ENCODE measurements at places on chromosomes 1 and 21. TPM values are rescaled to one million over a fixed set of nuclear protein-coding genes. Genes with fewer than 3 reads are reported as not detected.

- no peak for DNase-seq
Observed at GRCh38 chr1:210262167-210262896, 29.7 kb downstream of the SERTAD4 start.

- DNase-seq = no peak
Observed at GRCh38 chr21:44492567-44493385, 37.5 kb downstream of the LRRC3 start.

GRCh38 chr1:192959657-192960186 is 99.4 kb downstream of the UCHL5 start:
- no peak for DNase-seq

GRCh38 chr1:156076609-156077429 is 5.4 kb downstream of the MEX3A start:
- no peak for DNase-seq

GRCh38 chr1:70934194-70934961 is 113.2 kb downstream of the PTGER3 start:
- DNase-seq = no peak

DNA sequence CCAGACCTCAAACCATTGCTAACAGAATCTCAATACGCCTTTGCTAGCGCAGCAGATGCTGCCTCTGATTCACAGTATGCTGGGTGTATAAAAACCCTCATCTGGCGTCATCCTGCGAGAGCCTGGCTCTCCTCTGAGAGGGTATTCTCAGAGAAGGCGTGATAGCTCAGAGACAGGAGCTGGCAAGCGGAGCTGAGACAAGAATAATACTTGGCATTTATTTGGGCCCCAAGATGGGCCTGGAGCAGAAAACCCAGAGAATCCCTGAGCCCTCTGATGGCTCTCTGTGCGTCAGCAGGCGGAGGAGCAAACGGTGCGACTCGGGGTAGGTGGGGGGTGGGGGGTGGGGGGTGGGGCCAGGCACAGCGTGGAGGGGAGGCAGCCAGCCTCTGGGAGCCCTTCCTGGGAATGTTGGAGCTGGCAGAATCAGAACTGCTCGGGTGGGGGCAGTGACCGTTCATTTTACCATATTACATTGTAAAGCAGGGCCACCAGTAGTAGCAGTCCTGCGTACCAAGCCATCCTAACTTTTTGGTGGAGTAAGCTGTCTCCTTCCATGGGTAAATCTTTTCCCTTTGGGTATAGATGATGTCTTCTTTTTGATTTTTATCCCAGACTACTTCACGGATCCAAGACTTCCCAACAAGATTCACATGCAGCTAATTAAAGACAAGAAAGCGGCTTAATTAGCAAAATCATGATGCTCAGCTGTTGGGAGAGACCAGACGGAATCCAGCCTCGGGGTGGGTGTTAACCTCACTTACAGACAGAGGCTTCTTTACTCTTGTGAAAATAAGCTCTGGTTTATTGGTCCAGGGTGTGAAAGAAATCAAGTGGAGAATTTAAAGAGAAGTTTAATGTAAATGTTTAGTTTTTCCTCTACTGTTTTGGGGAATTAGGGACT is 7.1 kb downstream of the RIIAD1 start:
- no peak for DNase-seq

- DNase-seq = no peak
Observed at GRCh38 chr1:246283771-246284410, 223.2 kb downstream of the SMYD3 start.

DNA sequence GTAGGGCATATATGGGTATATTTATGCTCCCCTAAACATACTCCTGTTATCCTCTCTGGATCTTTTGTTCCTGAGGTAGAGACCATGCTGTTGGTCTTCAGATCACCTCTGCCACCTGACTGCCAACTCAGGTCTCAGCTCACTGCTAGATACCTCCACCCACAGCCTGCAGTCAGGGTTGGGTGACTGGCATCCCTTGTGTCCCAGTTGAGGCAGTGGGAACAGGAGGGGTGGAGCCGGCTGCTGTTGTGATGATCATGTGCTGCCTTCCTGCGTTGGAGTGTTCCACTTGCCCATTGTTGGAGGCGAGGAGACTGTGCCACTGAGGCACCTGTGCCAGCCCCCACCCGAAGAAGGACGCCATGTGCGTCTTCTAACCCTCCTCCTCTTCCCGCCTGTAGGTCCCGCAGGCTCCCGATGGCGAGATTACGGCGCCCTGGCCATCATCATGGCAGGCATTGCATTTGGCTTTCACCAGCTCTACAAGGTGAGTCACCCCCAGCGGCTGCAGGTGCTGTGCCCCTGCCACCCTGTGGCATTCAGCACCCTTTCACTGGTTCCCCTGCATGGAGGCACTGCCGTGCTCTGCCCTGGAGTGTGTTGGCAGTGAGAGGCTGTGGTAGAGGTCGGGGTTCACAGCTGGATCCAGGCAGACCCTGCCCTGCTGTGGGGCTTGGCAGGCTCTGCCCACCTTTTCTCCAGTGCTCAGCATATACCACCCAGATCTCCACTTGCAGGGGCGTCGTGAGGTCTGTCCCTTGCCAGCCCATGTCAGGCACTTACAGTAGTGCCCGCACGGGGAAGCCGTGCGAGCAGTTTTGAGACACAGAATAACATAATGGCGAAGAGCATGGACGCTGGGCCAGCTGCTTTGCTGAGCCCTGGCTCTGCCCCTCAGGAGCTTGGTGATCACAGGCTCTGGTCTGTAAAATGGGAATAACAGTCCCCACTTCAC is 143.5 kb downstream of the PEX14 start:
- DNase-seq = no peak

- DNase-seq = no peak
Observed at GRCh38 chr1:78549891-78550290, 59.1 kb downstream of the PTGFR start.

GRCh38 chr21:41360072-41360821 is 1.6 kb upstream of the MX2 start:
- DNase-seq = peak; percentile 48

DNA sequence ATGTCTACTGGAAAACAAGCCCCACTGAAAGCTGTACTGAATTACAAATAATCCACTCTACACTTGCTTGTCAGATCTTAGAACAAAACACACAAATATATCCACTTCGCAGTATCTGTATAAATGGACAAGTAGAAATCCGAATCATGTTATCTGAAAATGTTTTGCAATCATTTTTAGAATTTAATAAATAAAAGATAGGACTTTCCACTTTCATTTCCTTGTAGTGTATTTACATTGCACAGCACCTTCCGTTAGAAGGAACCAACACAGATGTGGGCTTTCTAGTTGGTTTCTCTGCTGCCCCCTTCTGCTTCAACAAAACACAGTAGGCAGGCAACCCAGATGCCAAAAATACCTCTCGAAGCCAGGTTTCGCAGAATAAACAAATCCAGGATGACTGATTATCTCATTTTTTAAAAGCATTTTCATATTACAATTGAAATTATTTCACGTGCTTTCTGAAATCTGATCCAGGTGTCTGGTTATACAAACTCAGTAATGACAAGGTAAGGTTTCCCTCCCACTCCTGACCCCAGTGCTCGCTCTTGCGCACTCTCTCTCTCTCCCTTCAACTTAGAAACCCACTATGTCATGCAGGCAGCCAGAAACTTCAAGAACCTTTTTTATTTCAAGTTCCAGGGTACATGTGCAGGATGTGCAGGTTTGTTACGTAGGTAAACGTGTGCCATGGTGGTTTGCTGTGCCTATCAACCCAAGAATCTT is 389.9 kb downstream of the SMYD3 start:
- peak; percentile 51 for DNase-seq

GRCh38 chr1:28933277-28933676 is 18.9 kb downstream of the EPB41 start:
- DNase-seq = no peak

- peak; percentile 71 for DNase-seq
Observed at GRCh38 chr1:237851210-237851845, 39.4 kb downstream of the ZP4 start.

GRCh38 chr1:105373681-105374080 is 1624.0 kb downstream of the AMY1C start:
- no peak for DNase-seq

- no peak for DNase-seq
Observed at GRCh38 chr1:154481053-154481452, 21.0 kb upstream of the TDRD10 start.

DNA sequence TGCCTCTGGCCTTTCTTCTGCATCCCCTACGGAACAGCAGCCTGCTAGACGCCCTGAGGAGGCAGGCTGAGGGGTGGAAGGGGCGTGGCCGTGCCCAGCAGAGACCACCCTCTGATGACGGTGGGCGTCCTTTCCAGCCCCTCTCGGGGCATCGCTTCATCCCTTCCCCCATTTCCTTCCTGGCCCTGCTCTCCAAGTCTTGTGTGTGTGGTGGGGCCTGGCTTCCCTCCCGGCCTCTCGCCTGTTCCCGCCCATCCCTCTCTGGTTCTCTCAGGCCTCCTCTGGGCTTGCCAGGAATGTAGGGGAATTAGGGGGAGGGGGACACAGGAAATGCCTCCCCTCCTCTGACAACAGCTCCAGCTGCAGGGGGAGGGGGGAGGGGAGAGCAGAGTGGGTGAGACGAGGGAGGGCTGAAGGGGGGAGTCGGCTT is 51.1 kb downstream of the SKI start:
- DNase-seq = no peak

GRCh38 chr1:180881806-180882509 is 30.7 kb upstream of the KIAA1614 start:
- peak; percentile 34 for DNase-seq

DNA sequence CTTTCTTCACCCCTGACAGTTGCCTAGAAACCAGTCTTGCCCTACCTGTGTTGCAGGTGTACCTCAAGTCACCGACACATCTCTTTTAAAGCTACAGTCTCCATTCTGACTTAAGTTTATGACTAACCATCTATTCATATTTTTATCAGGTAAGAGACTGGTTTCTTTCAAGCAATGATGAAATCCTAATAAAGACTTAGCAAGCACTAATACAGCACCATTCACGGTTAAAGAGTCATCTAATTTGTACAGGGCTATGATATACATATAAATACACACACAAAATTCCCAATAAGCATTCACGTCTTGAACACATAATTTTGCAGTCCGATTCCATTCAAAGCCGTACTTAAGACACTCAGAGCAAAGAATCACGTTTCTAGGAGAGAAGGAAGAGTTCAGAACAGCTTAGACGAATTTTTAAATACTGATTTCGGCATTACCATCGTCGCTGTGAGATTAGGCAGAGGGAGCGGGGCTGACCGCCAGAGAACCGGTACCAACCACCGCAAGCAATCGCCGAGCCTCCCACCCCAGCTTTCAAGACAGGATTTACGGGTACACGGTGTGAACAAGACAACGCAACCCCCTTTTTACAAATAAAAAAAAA is 943 bp downstream of the ERRFI1 start:
- peak; percentile 70 for DNase-seq

- DNase-seq = peak; percentile 7
Observed at GRCh38 chr21:17742181-17742580, 77.0 kb downstream of the C21orf91 start.

GRCh38 chr21:17045214-17045853 is 467.5 kb upstream of the CXADR start:
- peak; percentile 32 for DNase-seq

GRCh38 chr1:13794231-13795187 is 94.5 kb downstream of the PRDM2 start:
- DNase-seq = no peak

GRCh38 chr1:235079443-235080296 is 49.0 kb downstream of the TOMM20 start:
- DNase-seq = peak; percentile 93

DNA sequence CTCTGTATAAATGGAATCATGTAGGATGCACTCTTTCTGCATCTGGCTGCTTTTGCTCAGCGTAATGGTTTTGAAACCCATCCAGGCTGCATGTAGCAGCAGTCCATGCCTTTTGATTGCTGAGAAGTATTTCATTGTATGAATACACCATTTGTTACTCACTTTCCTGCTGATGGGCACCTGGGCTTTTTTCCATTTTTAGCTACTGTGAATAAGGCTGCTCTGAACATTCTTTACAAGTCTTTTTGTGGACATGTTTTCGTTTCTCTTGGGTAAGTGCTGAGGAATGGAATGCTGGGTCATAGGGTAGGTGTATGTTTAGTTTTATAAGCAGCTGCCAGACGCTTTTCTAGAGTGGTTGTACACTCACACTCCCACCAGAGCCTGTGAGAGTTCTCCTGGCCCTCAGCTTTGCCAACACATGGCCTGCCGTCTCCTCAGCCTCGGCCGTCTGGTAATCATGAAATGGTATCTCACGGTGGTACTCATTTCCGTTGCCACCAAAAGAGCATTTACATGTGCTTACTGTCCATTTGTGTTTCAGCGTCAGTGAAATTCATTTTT is 22.7 kb downstream of the SLX9 start:
- DNase-seq = no peak

DNA sequence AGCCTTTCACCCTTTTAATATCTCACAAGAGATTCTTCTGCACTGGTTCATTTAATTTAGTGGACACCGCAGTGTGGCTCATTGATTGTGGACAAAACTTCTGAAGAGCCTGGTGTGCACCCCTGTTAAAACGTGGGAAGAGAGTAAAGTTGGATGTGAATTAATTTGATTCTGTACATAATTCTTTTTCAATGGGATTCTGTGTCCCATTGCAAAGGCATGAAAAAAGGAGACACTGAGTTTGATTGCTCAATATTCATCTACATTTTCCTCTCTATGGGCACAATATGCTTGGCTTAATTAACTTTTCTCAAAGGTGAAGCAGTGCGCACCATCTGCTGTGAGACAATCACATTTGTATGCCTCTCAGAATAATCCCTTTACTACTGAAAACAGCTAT is 95.1 kb downstream of the BARHL2 start:
- no peak for DNase-seq

Gene RABIF
- total RNA-seq = 5.9 TPM

Gene MRPS14
- total RNA-seq = 18.7 TPM

Gene KCNJ6
- not detected for total RNA-seq

Gene MCOLN2
- total RNA-seq = not detected

Gene KDF1
- total RNA-seq = 47.1 TPM

Gene OR2T33
- not detected for total RNA-seq

Gene TRPM2
- total RNA-seq = 0.60 TPM

Gene TRAF3IP3
- not detected for total RNA-seq

Gene SLAMF9
- total RNA-seq = not detected

Gene FCGR1A
- total RNA-seq = not detected

Gene HEYL
- 0.05 TPM for total RNA-seq

Gene IRF6
- 30.2 TPM for total RNA-seq

Gene UBE2U
- total RNA-seq = not detected

Gene MRPL24
- total RNA-seq = 115 TPM
